ENCODE measurements at places on chromosomes 4 and X. TPM values are rescaled to one million over a fixed set of nuclear protein-coding genes. Genes with fewer than 3 reads are reported as not detected.

PAGE4 gene
- not detected for total RNA-seq

GRXCR1 gene
- total RNA-seq, result not detected

SLC9B2 gene
- total RNA-seq, result 15.2 TPM

NPY1R gene
- 26.4 TPM for total RNA-seq

NWD2 gene
- total RNA-seq, result 0.06 TPM

DOCK11 gene
- 22.5 TPM for total RNA-seq

RP2 gene
- 13.7 TPM for total RNA-seq
